ENCODE measurements at places on chromosomes 2 and 18. TPM values are rescaled to one million over a fixed set of nuclear protein-coding genes. Genes with fewer than 3 reads are reported as not detected.

DNA sequence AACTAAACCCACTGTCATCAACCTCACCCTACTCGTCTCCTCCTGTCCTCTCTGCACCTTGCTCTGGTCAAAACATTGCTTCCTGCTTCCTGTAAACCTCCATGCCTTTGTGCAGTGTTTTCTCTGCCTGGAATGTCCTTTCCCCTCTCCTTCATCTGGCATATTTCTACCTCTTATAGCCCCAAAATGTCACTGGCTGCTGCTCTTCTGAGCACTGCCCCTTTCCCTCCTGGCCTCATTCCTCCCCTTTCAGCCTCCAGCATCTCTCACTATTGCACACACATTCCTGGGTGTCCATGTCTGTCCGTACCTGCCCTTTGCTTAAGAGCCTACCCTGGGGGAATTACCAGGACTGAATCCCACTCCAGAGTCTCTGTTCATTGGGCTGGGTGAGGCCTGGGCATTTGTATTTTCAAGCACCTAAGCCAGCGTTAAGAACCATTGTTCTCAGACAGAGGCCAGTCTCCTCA lies 84.9 kb downstream of the MOGAT1 start:
- no peak for DNase-seq

GRCh38 chr18:22728481-22729105 lies 204.5 kb upstream of the RBBP8 start:
- no peak for DNase-seq

DNA sequence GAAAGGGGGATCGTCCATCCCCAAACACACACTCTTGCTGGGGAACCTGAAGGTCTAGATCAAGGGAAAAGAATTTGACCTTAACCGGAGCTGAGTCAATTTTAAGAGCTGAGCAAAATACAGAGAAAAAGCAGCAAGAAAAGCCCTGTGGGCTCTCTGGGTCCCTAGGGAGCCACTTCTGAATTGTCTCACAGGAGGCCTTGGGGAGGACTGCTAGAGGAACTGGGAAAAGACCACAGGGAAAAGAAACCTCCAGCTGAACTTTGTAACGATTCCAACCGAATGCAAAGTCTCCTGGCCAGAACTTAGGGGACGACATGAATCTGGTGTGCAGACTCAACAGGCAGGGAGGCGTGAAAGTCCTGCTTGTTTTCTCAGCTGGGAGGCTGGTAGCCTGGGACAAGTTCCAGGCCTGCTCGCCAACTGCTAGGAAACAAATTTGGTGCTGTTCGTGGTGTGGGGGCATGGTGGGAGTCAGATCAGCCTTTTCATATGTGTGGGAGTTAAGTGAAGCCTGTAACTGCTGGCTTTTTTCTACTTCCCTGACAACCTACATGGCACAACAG lies 644.6 kb upstream of the CNTNAP5 start:
- DNase-seq, result no peak

DNA sequence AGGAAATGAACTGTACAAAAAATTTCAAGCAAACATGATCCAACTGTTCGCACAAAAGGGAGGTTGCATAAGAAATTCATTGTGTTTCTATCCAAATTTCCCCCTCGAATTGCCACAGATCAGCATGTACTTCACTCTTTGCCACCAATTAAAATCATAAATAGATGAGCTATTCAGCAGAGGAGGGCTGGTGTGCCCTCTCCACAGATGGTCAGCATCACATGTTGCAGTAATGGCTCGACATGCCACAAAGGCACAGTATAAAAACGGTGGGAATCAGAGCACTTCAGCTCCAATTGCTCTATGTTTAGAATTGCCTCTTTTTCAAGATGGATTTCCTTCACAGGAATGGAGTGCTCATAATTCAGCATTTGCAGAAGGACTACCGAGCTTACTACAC lies at the start of gene G6PC2:
Gene G6PC2 (plus strand): TSS at position 289 of the 400 bp plus-strand sequence. CDS start 41 bp downstream, at position 330.
- DNase-seq, result no peak

DNA sequence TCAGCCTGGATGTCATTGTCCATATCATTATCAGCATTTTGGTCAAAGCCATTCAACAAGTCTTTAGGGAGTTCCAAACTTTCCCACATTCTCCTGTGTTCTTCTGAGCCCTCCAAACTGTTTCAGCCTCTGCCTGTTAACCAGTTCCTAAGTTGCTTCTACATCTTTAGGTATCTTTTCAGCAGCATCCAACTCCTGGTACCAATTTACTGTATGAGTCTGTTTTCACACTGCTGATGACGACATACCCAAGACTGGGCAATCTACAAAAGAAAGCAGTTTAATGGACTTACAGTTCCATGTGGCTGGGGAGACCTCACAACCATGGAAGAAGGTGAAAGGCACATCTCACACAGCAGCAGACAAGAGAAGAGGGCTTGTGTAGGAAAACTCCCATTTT lies 94.2 kb downstream of the GULP1 start:
- no peak for DNase-seq

The ATG9A gene
- total RNA-seq, result 56.9 TPM

GRCh38 chr2:84283506-84283905 lies 175.6 kb downstream of the SUCLG1 start:
- DNase-seq, result no peak

The RAD51AP2 gene
- not detected for total RNA-seq

Data from Daoy (cell line).